Activated CD4-positive, alpha-beta T cell treated with anti-CD3 and anti-CD28 coated beads, Interleukin-2, amount 10 ng/mL, durations not matched to agents 7 days and 5 days (primary cell): ENCODE measurements at places on chromosomes 12 and 14. TPM values are rescaled to one million over a fixed set of nuclear protein-coding genes. Genes with fewer than 3 reads are reported as not detected.

- no peak for DNase-seq
- H3K36me3 ChIP-seq: no peaks in the 10 kb centered on the region
- no peak overlapping the region for H3K4me3 ChIP-seq
- no peak overlapping the region for H3K27ac ChIP-seq
- H3K27me3 ChIP-seq: no peaks in the 10 kb centered on the region
These were observed 362.3 kb upstream of the NOVA1 start for GRCh38 chr14:26959972-26960660.

- H3K36me3 ChIP-seq: no peaks in the 10 kb centered on the region
- H3K27me3 ChIP-seq: peaks cover 3% of the 10 kb centered on the region
- DNase-seq: no peak
- no peak overlapping the region for H3K4me3 ChIP-seq
- H3K27ac ChIP-seq: no peak overlapping the region
These were observed 22.4 kb downstream of the NID2 start for GRCh38 chr14:52046376-52046917.

DNA sequence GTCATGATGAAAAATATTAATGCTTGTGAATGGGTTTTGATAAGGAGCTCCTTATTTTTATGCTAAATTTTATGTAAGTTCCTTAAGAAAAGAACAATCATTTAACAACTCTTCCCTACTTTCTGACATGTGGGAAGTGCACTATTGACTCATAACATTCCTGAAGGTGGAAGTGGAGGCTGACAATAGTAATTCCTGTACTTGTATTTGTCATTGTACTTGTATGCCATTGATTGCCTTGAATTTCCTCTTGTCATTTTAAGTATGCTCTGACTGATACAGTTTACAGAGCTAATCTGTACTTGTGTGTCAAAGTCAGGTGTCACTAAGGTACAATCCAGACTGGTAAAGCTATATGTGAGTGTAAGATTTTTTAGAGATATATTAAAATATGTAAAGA, 440.0 kb downstream of the SLC16A7 start:
- no peak for DNase-seq
- no peak overlapping the region for H3K4me3 ChIP-seq
- H3K4me1 ChIP-seq: no peaks in the 10 kb centered on the region
- no peaks in the 10 kb centered on the region for H3K27me3 ChIP-seq
- H3K27ac ChIP-seq: no peak overlapping the region
- no peaks in the 10 kb centered on the region for H3K36me3 ChIP-seq

- H3K27me3 ChIP-seq: no peaks in the 10 kb centered on the region
- no peak overlapping the region for H3K4me3 ChIP-seq
- H3K36me3 ChIP-seq: peaks cover 86% of the 10 kb centered on the region
These were observed 251.1 kb upstream of the BTG1 start for GRCh38 chr12:92396647-92397252.

DNA sequence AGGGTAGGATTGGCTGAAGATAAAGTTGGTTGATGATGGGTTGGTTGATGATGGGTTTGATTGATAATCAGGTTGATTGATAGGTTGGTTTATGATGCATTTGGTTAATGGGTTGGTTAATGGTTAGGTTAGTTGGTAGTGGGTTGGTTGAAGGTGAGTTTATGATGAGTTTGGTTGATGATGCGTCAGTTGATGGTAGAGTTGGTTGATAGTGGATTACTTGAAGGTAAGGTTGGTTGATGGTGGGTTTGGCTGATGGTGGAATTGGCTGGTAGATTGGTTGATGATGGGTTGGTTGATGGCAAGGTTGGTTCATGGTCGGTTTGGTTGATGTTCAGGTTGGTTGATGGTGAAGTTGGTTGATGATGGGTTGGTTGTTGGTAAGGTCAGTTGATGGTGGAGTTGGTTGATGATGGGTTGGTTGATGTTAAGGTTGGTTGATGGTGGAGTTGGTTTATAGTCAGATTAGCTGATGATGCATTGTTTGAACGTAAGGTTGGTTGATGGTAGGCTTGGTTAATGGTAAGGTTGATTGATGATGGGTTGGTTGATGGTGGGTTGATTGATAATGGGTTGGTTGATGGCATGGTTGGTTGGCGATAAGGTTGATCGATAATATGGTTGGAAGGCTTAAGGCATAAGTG, 146.4 kb downstream of the ADGRD1 start:
- no peaks in the 10 kb centered on the region for H3K27me3 ChIP-seq
- H3K4me3 ChIP-seq: no peak overlapping the region
- H3K4me1 ChIP-seq: peaks cover 5% of the 10 kb centered on the region
- no peak overlapping the region for H3K27ac ChIP-seq

DNA sequence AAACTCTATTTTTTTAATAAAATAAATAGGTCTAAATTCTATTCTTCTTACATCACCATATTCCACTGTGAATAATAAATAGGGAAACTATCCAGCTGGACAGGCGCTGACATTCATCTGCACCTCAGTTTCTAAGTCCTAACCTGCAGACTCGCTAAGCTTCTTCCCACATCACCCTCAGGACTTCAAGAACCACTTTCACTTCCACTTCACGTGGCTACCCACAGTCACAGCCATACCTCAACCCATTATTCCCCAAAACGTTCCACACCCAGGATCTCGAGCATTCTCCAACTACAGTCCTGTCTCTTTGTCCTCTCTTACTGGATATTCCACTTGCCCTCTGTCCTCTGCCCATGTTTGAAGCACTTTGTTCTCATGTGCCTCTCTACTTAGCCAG, 71.1 kb downstream of the C2CD5 start:
- DNase-seq: no peak
- H3K4me1 ChIP-seq: peaks cover 13% of the 10 kb centered on the region
- peaks cover 36% of the 10 kb centered on the region for H3K36me3 ChIP-seq
- H3K27ac ChIP-seq: no peak overlapping the region
- H3K4me3 ChIP-seq: no peak overlapping the region

- no peak overlapping the region for H3K27ac ChIP-seq
- no peaks in the 10 kb centered on the region for H3K36me3 ChIP-seq
- H3K4me3 ChIP-seq: no peak overlapping the region
- no peak for DNase-seq
- no peaks in the 10 kb centered on the region for H3K27me3 ChIP-seq
- no peaks in the 10 kb centered on the region for H3K4me1 ChIP-seq
These were observed 33.4 kb downstream of the TMTC1 start for GRCh38 chr12:29750131-29750927.

GRCh38 chr12:32102234-32102633, 4.4 kb upstream of the BICD1 start:
- no peak overlapping the region for H3K27ac ChIP-seq
- H3K4me1 ChIP-seq: peaks cover 8% of the 10 kb centered on the region
- H3K36me3 ChIP-seq: no peaks in the 10 kb centered on the region
- H3K4me3 ChIP-seq: no peak overlapping the region
- DNase-seq: no peak
- H3K27me3 ChIP-seq: peaks cover 4% of the 10 kb centered on the region

DNA sequence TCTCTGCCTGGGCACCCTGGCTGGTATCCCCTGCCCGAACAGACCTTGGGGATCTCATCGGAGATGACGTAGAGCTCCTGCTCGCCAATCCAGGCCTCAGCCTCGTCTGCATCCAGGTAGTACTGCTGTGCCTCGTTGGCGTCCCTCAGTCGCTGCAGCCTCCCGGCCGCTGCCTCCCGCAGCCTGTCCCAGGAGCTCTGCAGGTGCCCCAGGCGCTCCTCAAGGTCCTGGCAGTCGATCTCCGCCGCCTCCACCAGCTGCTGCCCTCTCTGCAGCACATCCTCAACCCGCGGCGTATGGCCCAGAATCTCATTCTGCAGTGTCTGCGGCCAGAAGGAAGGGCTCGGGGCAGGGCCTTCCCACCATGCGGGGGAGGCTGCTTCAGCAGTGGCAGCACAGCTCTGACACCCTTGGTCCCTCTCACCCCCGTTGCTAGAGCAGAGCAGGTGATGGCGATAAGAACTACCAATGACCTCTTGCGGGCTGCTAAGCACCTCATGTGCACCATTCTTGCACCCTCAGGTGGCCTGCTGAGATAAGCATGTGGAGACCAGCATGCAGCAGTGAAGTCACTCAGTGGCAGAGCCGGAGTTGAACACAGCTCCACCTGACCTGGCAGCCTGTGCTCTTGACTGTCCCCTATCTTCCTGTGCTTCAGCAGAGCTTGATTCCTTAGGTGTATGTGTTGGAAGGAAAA, 71.0 kb downstream of the PLEKHG3 start:
- H3K27me3 ChIP-seq: no peaks in the 10 kb centered on the region
- H3K27ac ChIP-seq: no peak overlapping the region
- no peak for DNase-seq
- H3K4me3 ChIP-seq: no peak overlapping the region
- peaks cover 15% of the 10 kb centered on the region for H3K4me1 ChIP-seq

DNA sequence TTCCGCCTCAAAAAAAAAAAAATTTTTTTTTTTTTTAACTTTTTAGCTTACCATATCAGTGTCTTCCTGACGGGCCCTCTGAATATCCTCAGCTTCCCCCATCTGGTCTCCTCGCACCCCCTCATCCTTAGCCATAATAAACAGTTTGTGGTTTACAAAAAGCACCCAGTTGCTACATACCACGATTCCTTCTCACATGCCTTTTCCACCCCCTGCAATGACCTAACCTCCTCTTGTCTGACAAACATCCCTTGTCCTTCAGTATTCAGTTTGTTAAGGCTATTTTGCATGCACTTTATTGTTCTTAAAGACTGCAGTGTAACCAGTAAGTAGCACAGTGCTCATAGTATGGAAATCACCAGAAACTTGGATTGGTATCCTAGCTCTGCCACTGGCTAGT, 88.5 kb downstream of the PPM1H start:
- H3K4me3 ChIP-seq: no peak overlapping the region
- H3K36me3 ChIP-seq: no peaks in the 10 kb centered on the region
- no peak overlapping the region for H3K27ac ChIP-seq
- no peaks in the 10 kb centered on the region for H3K4me1 ChIP-seq
- no peak for DNase-seq
- H3K27me3 ChIP-seq: peaks cover 19% of the 10 kb centered on the region

DNA sequence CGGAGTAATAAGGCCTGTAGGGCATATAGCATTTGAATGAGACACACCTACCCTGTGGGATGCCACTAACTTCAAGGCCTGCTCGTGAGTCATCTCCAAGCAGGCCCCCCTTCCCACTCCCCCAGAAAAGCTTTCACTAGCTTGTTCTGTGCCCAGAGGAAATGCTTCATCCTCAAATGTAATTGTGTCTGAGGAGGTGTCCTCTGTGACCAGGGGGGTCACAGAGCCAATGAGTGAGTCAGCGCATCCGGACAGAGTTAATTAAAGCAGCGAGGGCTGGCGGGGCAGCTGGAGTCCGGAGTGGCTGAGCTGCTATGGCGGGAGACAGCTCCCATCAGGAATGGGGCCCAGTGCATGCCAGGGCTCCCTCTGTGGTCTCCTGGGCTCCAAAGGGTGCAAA, 27.0 kb upstream of the ESRRB start:
- peaks cover 4% of the 10 kb centered on the region for H3K4me1 ChIP-seq
- DNase-seq: no peak
- no peak overlapping the region for H3K4me3 ChIP-seq
- peaks cover 17% of the 10 kb centered on the region for H3K27me3 ChIP-seq
- H3K27ac ChIP-seq: no peak overlapping the region
- H3K36me3 ChIP-seq: no peaks in the 10 kb centered on the region

- no peaks in the 10 kb centered on the region for H3K27me3 ChIP-seq
- H3K27ac ChIP-seq: no peak overlapping the region
- no peak overlapping the region for H3K4me3 ChIP-seq
- DNase-seq: no peak
- no peaks in the 10 kb centered on the region for H3K4me1 ChIP-seq
These were observed 42.0 kb downstream of the CALM1 start for GRCh38 chr14:90438841-90439240.

GRCh38 chr12:1611803-1612572, 17.0 kb upstream of the WNT5B start:
- no peak overlapping the region for H3K27ac ChIP-seq
- H3K27me3 ChIP-seq: peaks cover 12% of the 10 kb centered on the region

- peaks cover 78% of the 10 kb centered on the region for H3K4me1 ChIP-seq
- DNase-seq: no peak
- H3K27ac ChIP-seq: no peak overlapping the region
- H3K36me3 ChIP-seq: peaks cover 17% of the 10 kb centered on the region
These were observed 90.4 kb downstream of the PPP2R5C start for GRCh38 chr14:101851736-101852405.

- peaks cover 3% of the 10 kb centered on the region for H3K4me1 ChIP-seq
- H3K4me3 ChIP-seq: no peak overlapping the region
- no peak overlapping the region for H3K27ac ChIP-seq
- peaks cover 2% of the 10 kb centered on the region for H3K36me3 ChIP-seq
- no peak for DNase-seq
- H3K27me3 ChIP-seq: no peaks in the 10 kb centered on the region
These were observed 64.9 kb downstream of the FRMD6 start for GRCh38 chr14:51716610-51717009.

DNA sequence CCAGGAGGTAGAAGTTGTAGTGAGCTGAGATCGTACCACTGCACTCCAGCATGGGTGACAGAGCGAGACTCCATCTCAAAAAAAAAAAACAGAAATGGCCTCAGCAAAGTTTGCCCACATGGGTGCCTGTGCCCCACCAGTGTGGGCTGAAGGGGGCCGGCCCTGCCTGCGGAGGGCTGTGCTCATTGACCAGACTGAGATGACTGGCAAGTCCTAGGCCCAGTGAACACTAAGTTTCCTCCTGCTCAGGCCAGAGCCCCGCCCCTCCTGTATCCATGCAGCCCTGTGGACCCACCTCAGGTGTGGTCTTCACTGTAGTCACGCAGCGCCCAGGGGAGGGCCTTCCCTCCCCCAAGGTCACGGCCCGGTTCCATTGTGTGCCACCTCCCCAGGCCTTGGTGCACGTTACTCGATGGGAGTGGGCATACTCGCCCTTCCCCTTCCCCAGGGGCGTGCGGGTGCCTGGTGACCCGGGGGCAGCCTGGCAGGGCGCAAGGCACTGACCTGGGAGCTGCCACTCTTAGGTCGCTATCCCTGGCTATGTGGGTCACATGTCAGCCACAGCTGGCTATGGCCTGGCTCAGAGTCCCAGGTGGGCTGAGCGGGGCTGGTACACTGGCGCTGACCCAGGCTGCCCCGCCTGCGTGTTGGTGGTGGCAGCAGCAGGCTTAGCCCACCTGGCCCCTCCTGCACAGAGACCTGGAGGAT, 16.1 kb downstream of the INF2 start:
- DNase-seq: no peak
- H3K27ac ChIP-seq: no peak overlapping the region
- no peaks in the 10 kb centered on the region for H3K27me3 ChIP-seq
- peaks cover 14% of the 10 kb centered on the region for H3K36me3 ChIP-seq
- H3K4me3 ChIP-seq: no peak overlapping the region
- peaks cover 3% of the 10 kb centered on the region for H3K4me1 ChIP-seq

DNA sequence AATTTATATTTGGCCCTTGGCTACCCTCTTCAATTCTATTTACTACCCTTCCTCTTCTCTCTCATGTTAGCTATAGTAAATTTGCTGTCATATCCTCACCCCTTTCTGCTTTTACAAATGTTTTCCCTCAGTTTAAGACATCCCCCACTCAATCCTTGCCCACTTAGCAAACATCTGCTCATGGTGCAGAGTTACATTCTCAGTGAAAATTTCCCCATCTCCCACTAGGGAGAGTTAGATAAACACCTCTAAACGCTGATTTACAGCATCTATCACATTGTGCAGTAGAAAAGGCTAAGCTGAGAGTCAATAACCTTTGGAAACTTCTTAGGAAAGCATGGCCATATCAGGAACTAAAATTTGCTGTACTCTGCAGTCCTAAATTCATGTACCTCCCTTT, 69.0 kb downstream of the DENND5B start:
- no peaks in the 10 kb centered on the region for H3K4me1 ChIP-seq
- H3K27me3 ChIP-seq: peaks cover 6% of the 10 kb centered on the region
- no peak overlapping the region for H3K4me3 ChIP-seq
- no peak for DNase-seq
- H3K36me3 ChIP-seq: no peaks in the 10 kb centered on the region

ST8SIA1 gene
- 0.52 TPM for total RNA-seq

DLGAP5 gene
- total RNA-seq: 109 TPM

KRT78 gene
- total RNA-seq: not detected

ARL6IP4 gene
- 180 TPM for total RNA-seq

GPRC5A gene
- total RNA-seq: 0.15 TPM

P2RX7 gene
- total RNA-seq: 19.8 TPM
